SK-N-SH (cell line): ENCODE measurements at places on chromosomes 12 and 14. TPM values are rescaled to one million over a fixed set of nuclear protein-coding genes. Genes with fewer than 3 reads are reported as not detected.

Gene NELL2
- 0.28 and 0.35 TPM in 2 replicates for polyA plus RNA-seq

Gene CELA1
- 0.05 TPM in 1 of 2 replicates, not detected in the other for polyA plus RNA-seq

Gene GXYLT1
- 5.0 and 5.8 TPM in 2 replicates for polyA plus RNA-seq

Gene CRY1
- 4.9 and 6.7 TPM in 2 replicates for polyA plus RNA-seq

Gene MYO1A
- not detected in 2 replicates for polyA plus RNA-seq

Gene COX8C
- polyA plus RNA-seq = not detected in 2 replicates

Gene EXOC3L4
- 0.21 and 0.46 TPM in 2 replicates for polyA plus RNA-seq

Gene PRIMA1
- polyA plus RNA-seq = 0.18 and 0.24 TPM in 2 replicates

Gene MMP17
- polyA plus RNA-seq = 13.5 and 14.0 TPM in 2 replicates

Gene RALGAPA1
- 3.6 and 4.4 TPM in 2 replicates for polyA plus RNA-seq

Gene DTX1
- 0.72 and 1.0 TPM in 2 replicates for polyA plus RNA-seq

Gene DHRS2
- polyA plus RNA-seq = 1.1 and 1.2 TPM in 2 replicates

Gene P2RX4
- polyA plus RNA-seq = 24.2 and 32.2 TPM in 2 replicates

- DNase-seq = no peak
These were observed 102.7 kb downstream of the TMEM30B start for GRCh38 chr14:61178226-61179060.

DNA sequence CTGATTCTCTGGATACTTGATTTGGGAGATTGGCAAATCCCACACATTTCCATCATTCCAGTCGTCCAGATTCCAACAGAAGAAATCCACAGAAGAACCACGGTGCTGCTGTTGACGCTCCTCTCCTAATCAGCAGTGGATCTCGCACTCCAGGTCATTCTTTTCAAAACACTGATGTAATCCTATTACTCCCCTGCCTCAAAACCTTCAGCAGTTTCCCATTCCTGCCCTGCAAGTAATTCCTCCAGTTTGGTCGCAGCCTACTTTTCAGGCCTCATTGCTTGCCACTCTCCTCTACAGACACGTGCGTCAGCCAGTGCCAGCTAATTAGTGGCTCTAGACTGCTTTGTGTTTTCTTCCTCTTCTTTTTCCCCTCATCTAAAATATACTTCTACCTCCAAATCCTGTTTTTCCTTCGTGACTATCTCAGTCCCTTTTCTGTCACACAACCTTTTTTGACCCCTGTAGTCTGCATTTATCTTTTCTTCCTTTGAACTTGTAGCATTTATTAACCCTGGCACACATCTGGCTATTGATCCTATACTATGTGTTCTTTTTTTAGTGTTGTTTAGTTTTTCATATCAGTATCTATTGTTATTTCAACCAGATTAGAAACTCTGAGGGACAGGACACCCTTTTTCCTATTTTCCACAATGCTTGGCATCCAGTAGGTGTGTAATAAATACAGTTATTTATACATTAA lies 36.8 kb downstream of the PRORP start:
- no peak for DNase-seq

DNA sequence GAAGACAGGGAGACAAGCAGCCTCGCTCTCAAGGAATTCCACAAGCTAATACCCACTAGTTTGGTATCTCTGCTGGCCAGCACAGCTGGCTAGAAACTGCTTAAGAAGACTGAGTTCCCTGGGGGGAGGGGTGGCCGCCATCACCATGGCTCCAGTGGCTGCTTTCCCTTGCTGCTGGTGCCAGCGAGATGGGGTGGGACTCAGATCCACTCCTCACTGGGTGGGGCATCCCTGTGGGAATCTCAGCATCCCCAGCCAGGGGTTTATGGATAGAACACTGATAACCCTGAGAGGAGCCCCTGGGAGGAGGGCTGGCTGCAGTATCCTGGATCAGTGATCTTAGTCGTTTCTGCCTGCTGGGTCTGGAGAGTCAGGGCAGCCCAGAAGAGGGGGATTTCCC lies 170.6 kb upstream of the MDGA2 start:
- no peak for DNase-seq

DNA sequence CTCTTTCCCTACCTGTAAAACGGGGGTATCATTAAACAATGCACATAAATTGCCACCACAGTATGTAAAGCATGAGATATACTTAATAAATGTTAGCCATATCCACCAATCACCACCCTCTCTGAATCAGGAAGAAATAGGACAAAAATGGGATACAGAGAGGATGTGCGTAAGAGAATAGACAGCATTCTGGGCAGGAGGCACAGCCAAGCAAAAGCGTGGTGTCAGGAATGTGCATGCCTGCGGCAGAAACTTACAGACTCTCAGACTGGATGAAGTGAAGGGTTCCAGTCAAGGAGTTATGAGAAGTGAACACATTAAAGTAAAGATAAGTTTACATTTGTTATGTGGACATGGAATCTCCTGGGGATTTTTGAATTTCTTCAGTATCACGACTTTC lies 121.7 kb upstream of the MDM1 start:
- no peak for DNase-seq

- no peak for DNase-seq
These were observed 82.8 kb downstream of the BORCS5 start for GRCh38 chr12:12439636-12440035.

DNA sequence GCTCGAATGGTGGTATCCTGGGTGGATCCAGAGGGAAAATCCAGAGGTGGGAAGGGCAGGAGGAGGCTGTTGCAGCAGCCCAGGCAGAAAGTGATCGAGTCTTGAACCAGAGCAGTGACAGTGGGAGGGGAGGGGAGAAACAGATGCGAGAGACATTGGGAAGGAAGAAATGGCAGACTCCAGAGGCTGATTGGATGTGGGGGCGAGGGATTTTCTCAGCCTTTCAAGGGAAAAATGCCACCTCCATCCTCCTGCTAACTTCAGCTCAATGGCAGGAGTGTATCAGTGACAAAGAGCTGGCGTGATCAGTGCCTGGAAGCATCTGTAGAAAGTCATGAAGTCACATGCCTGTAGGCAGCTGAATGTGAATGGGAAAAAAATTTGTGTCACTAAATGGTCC lies 38.6 kb upstream of the NRXN3 start:
- no peak for DNase-seq

GRCh38 chr12:52122540-52122871 lies 43.0 kb downstream of the SMIM41 start:
- peak; percentile 11 for DNase-seq

- DNase-seq = no peak
These were observed 22.7 kb downstream of the WIF1 start for GRCh38 chr12:65098364-65098763.

GRCh38 chr14:105323663-105324062 lies 9.1 kb downstream of the PACS2 start:
- no peak for DNase-seq

GRCh38 chr14:69620981-69621380 lies 9.6 kb downstream of the SUSD6 start:
- DNase-seq = no peak

GRCh38 chr12:122023339-122024131 lies 1.9 kb downstream of the BCL7A start:
- DNase-seq = peak; percentile 87

DNA sequence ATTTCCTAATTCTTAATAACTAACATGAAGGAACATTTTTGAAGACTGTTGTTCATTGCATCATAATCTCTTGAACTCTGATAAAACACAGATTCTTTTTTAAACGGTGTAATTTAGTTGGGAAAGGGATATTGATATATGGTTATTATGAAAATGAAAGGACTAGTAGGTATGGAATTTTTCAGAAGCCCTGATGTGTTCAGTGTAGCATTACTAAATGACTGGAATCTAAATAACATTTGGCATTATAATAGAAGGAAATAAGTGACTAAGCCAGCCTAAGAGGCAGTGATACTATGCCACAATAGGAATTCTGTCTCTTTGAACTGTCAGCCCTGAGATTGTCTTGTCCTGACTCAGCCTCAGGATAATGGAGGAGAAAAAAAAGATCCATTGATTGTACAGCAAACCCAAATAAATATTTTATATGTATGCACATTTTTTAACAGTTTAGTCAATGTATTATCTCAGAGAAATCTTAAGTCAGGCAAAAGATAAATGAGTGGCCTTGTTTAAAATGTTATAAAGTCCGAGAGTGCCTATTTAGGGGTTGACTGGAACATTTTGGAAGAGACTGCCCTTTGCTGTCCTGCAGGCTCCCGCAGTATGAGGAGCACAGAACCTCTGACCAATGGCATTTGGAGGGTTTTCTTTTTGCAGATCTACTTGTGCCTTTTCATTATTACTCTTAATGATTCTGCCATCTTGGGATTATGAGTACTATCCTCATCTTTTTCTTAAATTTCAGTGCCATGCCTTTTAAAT lies 271.2 kb downstream of the EGLN3 start:
- DNase-seq = no peak

DNA sequence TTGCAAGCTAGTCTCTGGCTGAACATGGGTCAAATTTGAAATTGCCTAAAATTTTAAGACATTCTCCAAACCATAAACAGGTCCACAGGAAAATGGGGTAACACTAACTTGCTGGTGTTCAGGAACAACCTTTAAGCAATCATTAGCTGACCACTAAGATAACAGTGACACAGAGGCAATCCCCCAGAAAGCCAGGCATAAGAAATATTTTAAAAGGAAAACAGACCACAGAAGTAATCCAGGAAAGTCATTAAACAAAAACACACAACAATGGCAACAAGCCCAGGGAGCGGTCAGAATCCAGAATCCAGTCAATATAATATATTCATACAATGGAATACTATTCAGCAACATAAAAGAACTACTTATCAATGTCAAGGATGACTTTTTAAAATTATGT lies 59.1 kb downstream of the LRP6 start:
- DNase-seq = no peak

- no peak for DNase-seq
These were observed 126.6 kb downstream of the SCARB1 start for GRCh38 chr12:124737040-124737419.

DNA sequence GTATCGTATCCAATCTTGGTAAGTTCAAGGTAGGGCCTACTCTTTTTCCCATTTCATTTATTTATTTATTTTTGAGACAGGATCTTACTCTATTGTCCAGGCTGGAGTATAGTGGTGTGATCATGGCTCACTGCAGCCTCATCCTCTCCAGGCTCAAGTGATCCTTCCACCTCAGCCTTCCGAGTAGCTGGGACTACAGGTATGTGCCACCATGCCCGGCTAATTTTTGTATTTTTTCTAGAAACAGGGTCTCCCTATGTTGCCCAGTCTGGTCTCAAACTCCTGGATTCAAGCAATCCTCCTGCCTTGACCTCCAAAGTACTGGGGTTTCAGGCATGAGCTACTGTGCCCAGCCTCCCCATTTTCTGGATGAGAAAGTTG lies 57.2 kb downstream of the CLMN start:
- no peak for DNase-seq
